Tibial artery (tissue), 4 donors: ENCODE measurements at places on chromosomes 7 and 10.

DNA sequence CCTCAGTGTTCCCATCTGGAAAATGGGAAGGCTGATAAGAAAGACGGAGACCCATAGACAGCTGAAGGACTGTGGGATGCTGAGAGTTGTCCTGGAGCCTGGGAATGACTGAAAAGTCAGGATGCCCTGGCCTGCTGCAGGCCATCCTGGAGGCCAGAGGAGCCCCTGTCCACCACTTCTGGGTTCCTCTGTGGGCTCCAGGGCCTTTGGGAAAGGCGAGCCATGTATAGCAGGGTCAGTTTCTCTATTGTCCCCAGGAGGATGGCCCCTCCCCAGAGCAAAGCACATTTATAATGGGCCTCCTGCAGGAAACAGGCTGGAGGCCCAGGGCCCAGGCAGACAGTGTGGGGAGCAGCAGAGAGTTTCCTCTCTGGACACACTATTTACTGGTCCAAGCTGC is 471.4 kb upstream of the MGMT start:
- no peak for DNase-seq

DNA sequence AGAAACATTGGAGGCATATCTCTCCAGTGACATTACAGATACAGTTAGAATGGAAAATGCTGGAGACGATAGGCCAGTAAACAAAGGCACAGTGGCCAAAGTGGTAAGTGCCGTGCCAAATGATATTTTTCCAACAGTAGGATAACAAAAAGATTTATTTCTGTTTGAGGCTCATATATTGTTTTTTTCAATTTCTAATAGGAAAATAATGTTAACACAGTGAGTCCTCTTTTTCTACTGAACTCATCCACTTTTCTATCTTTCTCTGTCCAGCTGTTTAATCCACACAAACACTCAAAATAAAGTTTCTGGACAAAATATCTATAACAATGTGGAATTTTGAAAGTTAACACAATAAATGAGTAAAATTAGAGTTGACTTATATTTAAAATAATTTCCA is 201.3 kb downstream of the SEMA3E start:
- DNase-seq: no peak

GRCh38 chr10:43027331-43027955 is 49.4 kb upstream of the RET start:
- DNase-seq: no peak

- peak; percentile 60 for DNase-seq
These were observed 90.1 kb downstream of the EPC1 start for GRCh38 chr10:32256613-32257437.

DNA sequence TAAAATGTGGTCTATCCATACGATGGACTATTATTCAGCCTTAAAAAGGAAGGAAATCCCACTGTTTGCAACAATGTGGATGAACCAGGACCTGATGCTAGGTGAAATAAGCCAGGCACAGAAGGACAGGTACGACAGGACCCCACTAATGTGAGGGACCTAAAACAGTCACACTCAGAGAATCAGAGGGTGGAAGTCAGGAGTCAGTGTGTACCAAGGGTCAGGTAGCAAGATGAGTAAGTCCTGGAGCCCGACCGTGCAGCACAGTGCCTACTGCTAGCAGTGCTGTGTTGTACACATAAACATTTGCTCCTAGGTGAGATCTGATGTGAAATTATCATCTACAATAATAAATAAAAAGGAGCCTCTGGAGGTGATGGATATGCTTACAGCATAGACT is 322.3 kb downstream of the GLRX3 start:
- DNase-seq: no peak

- DNase-seq: no peak
These were observed 31.4 kb downstream of the CCNJ start for GRCh38 chr10:96074776-96075175.

GRCh38 chr7:5635461-5636445 is 145.7 kb downstream of the RNF216 start:
- DNase-seq: no peak

GRCh38 chr10:126110489-126111180 is 214.3 kb downstream of the FANK1 start:
- no peak for DNase-seq

DNA sequence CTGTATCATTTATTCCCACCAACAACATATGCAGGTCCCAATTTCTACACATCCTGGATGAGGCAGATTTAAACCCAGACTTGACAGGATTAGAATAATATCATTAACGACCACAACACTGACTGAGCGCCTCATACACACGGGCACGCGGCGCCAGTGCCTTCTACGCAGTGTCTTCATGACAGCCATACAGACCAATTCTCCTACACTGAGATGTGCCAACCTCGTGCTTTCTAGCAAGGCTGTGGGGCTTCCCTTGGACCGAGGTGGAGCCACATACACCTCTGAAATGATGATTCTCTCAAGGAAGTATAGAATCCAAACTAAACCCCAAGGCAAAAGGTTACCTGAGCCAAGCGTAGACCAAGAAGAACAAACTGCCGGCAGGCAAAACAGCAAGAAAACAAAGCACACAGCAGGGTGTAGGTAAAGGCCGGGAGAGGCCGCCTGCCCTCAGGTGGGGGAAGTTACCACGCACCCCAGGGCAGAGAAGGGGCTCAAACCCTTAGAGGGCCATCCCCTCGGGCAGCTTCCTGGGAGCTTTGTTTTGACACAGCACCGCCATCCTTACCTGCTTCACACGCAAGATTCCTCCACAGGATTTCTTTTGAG is 75.8 kb downstream of the DLG5 start:
- no peak for DNase-seq

- DNase-seq: no peak
These were observed 18.2 kb downstream of the SLC29A3 start for GRCh38 chr10:71337219-71337701.

- no peak for DNase-seq
These were observed 615.5 kb upstream of the MKI67 start for GRCh38 chr10:128741680-128742079.

DNA sequence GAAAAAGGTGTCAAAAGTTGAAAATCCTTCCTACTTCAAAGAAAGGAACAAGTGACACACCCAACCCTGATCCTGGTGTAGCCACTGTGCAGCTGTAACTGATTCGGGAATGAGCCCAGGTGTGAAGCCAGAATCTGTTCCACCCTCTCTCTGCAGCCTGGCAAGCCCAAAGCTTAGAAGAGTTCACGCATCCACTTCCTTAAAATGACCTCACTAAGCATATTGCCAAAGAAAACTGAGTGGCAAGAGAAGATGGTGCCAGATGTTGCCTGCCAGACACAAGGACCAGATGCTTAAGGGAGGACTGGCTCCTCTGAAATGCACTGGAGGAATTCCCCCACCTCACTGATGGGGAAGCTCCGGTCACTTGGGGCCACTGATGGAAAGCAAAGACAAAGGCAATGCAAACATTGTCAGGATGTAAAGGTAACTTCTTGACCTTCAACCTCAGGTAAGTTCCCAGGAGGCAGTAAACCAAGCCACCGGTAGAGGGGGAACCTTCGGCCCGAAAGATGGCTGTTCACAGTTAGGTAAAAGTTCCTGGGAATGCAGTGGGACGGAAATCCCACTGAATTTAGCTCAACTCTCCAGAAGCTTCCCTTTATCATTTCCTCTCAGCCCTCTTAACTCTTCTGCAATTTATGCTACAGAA is 554.9 kb downstream of the KCNMA1 start:
- no peak for DNase-seq

- no peak for DNase-seq
These were observed 54.7 kb downstream of the ZNF467 start for GRCh38 chr7:149718730-149719049.

- no peak for DNase-seq
These were observed 17.8 kb downstream of the ZMIZ2 start for GRCh38 chr7:44766416-44766801.

GRCh38 chr7:43646603-43647338 is 63.9 kb downstream of the STK17A start:
- no peak for DNase-seq

GRCh38 chr7:9250876-9251275 is 817.5 kb downstream of the NXPH1 start:
- DNase-seq: no peak

DNA sequence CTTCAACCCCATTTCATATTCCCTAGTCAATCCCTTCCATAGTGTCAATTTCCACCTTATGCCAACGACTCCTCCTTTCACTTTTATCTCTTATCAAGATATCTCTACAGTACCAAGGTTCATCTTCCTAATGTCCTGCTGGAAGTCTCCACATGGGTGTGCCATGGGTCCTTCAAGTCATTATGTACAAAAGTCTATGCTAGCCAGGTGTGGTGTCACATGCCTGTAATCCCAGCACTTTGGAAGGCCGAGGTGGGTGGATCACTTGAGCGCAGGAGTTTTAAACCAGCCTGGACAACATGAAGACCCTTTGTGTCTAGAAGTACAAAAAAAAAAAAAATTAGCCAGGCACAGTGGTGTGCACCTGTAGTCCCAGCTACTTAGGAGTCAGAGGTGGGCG is 47.6 kb downstream of the PRTFDC1 start:
- DNase-seq: no peak

DNA sequence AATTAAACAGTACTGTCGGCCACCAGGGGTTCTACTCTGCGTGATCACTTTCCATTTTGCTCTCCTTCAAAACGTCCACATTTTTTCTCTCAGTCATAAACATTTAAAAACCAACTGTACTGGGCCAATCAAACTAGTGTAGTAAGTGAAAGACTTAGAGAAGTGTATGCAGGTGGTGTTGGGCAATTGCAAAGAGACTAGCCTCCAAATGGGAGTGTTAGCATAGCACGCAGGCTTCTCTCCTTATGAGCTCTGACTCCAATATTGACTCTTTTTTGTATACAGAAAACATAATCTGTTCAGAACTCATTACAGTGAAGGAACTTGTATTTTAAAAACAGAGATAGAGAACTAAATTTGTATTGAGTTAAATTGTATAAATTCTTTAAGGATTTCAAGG is 150.6 kb downstream of the SDK1 start:
- no peak for DNase-seq

- no peak for DNase-seq
These were observed 455.0 kb downstream of the CCSER2 start for GRCh38 chr10:84783386-84783785.

GRCh38 chr7:35691827-35692307 is 3.1 kb downstream of the HERPUD2 start:
- no peak for DNase-seq

DNA sequence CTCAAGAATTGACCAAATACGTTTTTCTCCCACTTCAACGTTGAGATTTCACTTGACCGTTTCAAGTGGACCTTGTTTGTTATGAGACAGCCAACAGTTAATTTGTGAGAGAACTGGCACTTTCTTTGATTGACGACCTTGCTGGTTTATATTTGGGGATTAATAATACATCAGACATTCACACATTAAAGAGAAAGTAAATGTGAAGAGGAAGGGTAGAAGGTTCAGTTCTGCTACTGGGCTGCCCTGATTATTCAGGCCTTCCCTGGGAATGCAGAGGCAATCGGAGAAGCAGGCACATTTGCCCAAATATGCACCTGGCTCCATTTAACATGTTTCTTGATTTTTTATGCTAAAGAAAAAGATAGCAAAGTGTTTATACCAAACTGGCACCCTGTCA is 114.1 kb downstream of the POU6F2 start:
- no peak for DNase-seq

GRCh38 chr10:86226781-86227201 is 139.8 kb downstream of the GRID1 start:
- DNase-seq: no peak

- no peak for DNase-seq
These were observed 29.7 kb downstream of the FZD9 start for GRCh38 chr7:73463260-73463659.

GRCh38 chr10:72080042-72080975 is 8.0 kb downstream of the SPOCK2 start:
- DNase-seq: no peak

- no peak for DNase-seq
These were observed 95.3 kb upstream of the GNAI1 start for GRCh38 chr7:80039251-80039884.

DNA sequence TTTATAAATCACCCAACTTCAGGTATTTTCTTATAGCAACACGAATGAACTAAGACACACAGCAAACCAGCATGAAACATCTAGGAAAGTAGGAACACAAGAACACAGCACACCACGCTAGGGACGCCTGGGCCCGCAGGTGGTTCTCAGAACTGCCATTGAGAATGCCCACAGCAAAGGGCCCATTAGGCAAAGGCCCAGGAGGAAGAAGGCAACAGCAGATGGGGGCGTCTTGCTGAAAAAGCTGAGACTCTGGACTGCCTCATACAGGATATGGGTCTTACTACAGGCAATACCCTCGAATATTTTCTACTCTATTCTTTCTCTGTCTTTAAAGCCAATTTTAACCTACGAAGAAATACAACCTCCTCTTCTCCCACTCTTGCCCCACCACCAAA is 77.3 kb downstream of the PARD3 start:
- DNase-seq: no peak

DNA sequence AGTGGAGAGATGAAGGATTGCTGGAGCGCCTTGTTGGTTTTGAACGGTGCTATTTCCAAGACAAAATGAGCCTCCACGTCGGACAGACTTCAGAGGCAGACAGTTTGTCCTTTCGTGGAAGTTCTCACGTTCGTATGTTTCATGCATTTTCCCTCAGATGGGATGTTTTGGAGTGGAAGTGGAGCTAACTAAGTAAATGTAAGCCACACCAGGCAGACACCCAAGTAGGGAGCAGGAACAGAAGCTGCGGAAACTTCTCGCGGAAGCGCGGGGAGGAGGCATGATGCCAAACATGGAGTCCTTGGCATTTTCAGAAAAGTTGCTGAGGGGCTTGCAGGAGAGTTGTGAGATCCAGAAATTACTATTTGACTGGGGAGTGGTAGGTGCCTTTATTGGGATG is 145.6 kb upstream of the PRR15 start:
- no peak for DNase-seq

DNA sequence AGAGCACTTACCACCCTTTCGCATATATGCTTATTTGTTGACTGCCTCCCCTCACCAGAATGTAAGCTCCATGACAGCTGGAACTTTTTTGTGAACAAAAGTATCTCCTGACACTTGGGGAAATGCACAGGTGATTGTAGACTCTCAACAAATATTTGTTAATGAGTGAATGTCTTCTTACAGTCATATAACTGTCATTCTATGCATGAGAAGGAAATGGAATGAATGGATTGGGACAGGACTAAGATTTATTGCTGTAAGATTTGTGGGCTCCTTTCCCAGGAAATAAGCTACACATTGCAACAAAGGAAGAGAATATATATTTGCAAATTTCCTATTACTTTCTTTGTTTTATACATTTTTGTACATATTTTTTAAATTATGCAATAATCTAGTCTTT is 48.5 kb downstream of the FEZF1 start:
- no peak for DNase-seq

GRCh38 chr7:66925255-66925654 is 4.2 kb downstream of the TMEM248 start:
- DNase-seq: no peak

DNA sequence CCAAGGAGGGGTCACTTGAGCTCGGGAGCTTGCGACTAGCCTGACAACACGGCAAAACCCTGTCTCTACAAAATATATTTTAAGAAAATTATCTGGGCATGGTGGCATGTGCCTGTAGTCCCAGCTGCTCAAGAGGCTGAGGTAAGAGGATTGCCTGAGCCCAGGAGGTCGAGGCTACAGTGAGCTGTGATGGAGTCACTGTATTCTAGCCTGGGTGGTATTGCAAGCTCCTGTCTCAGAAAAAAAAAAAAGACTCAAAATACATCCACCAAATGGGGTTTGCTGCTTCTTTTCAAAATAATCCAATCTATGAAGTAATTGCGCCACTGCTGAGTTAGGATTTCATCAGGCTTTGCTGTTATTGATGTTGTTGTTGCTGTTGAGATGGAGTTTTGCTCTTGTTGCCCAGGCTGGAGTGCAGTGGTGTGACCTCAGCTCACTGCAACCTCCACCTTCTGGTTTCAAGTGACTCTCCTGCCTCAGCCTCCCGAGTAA is 11.1 kb upstream of the VIM start:
- DNase-seq: no peak
